Fibroblast of skin of right biceps (primary cell): ENCODE measurements at places on chromosomes 3 and 15.

GRCh38 chr3:124731760-124732159, 1.5 kb downstream of the UMPS start:
- no peak for DNase-seq

DNA sequence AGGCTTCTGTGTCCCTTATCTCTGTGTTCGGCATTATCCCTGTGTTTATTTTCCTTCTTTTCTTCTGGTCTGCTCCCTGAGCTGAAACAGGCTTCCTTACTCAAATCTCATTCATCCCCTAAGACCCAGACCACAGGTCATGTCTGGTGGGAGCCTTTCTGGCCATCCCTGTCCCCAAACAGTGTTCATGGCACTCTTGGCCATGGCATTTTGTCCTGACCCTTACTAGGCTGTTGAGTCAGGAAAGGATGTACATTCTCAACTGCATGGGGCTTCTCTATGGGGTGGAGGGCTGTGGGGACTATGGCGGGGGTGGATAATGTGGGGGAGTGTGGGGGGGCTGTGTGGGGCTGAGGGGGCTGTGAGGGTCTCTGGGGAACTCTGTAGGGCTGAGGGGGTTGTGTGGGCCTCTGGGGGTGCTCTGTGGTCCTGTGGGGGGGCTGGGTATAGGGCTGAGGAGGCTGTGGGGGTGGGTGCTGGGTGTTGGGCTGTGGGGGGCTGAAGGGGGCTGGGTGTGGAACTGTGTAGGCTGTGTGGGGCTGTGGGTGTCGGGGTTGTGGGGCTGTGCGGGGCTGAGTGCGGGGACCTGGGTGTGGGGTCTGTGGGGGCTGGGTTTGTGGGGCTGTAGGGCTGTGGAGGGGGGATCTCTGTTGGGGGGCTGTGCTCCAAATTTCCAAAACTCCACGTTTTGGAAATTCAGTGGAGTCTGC, 64.3 kb downstream of the KLF13 start:
- no peak for DNase-seq

- DNase-seq: peak; percentile 49
Measured at GRCh38 chr3:148036331-148036876, 627.2 kb downstream of the ZIC1 start.

GRCh38 chr3:194970066-194970465, 284.4 kb downstream of the FAM43A start:
- DNase-seq: no peak

DNA sequence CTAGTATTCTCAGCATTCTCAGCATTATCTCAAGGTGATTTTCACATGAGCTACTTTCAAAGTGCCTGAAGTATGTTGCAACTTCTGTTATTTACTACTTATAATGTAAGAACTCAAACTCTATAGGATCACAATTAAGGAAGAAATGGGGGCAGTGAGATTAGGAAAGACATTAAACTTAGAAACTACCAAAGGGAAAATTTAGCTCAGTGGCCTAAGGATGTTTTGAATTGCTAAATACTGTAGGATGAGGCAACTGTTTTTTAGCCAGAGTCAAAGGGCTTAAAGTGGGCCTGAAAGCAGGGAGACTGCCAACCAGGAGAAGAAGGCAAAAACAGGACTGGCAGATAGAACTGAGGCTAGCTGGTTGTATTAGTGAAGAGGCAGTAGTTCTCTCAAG, 55.5 kb upstream of the MBNL1 start:
- DNase-seq: no peak

GRCh38 chr3:156299569-156299968, 179.2 kb downstream of the KCNAB1 start:
- no peak for DNase-seq

DNA sequence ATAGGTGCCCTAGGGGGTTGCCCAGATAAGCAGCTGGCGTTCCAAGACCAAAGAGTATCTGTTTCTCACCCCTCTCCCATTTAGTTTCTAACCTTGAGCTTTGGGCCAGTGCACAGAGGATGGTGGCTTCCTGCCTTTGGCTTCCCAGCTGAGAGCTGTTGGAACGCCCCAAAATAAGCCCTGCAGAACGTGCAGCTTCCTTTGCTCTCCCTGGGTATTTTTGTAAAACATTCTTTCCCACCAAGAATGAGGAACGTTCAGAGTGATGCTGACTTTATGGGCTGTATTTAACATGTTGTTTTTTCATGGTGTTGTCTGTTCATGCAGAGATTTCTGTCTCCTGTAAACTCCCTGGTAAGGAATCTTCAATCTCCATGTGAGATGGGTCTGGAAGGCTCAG, 63.8 kb downstream of the LPP start:
- no peak for DNase-seq

- no peak for DNase-seq
Measured at GRCh38 chr3:188539631-188540194, 385.8 kb downstream of the LPP start.

GRCh38 chr3:101571028-101571895, 2.7 kb upstream of the PCNP start:
- no peak for DNase-seq

DNA sequence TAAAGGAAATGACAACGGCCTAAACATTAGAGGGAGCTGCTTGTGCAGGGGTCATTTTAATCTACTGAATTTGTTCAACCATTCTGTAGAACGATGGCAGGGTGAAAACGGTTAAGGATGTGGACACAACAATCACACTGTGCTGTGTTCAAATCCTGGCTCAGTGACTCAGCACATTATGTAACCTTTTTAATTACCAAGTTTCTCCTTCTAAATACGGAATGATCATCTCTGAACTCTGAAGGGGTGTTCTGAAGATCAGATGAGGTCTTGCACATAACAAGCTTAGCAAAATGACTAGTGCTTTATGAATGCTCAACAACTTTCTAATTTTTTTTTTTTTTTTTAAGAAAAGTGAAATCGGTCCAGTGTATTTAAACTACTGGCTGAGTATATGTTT, 592.8 kb downstream of the FOXP1 start:
- DNase-seq: peak; percentile 65
